Activated naive CD8-positive, alpha-beta T cell treated with anti-CD3 and anti-CD28 coated beads, Interleukin-2, amount 50 U/mL, for 16 hours (primary cell): ENCODE measurements at places on chromosomes 2 and 18.

DNA sequence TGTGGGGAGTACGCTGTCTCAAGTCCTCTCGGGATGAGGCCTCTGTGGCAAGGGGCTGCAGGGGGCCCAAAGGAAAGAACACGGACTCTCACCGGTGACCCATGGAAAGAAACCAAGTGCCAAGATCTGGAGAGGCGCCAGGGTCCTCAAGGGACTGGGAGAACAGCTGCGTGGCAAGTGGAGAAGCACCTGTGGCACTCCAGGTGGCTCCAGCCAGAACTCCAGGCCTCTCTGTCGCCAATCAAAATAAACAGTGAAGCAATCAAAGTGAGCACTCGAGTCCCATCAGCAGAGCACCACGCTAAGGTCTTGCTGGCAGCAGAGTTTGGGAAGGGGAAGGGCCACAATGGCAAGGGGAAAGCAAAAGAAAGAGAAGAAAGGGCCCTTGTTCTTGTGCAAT, 54.7 kb downstream of the BCL2 start:
- no peak for DNase-seq

DNA sequence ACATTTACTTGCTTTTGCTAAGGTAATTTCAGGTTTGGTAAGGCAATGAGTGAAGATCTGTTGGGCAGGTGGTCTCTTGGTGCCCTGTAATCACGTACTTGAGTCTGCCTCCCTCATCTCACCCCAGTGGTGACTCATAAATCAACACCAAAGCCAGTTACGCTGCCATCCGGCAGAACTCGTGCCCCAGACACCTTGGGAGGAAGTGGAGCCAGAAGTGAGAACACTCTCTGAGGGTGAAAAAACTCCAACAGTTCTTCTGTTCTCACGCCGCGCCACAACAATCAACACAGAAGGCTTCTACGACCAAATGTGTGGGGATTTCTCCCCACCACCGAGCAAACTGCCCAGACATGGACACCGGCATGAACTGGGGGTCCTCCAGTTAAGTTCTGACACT, 206.2 kb downstream of the ARL4C start:
- peak; percentile 66 for DNase-seq

GRCh38 chr2:233674995-233675394, 3.3 kb downstream of the UGT1A9 start:
- no peak for DNase-seq

- no peak for DNase-seq
Measured at GRCh38 chr2:1709335-1709605, 35.0 kb downstream of the PXDN start.

GRCh38 chr18:42296192-42296591, 341.2 kb downstream of the PIK3C3 start:
- DNase-seq = no peak

DNA sequence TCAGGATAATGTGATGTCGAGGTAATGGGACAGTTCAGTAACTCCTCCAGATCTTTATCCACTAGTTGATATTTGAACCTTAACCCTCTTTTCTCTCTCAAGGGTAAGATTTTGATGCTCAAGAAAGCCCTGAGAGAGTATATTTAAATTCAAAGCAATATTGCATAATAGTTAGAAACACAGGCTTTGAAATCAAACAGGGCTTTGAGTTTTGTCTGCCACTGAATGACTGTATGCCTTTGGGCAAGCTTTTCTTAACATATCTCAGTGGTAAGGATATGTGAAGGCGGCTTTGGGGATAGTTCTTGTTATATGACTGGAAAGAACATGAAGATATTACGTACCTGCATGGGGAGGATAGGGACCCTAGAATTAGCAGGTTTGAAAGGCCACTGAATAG, 11.1 kb downstream of the ITPRID2 start:
- no peak for DNase-seq
